Ammon's horn (tissue), 1 donor: ENCODE measurements at places on chromosomes 3 and 15.

GRCh38 chr3:170555329-170555728 lies 30.5 kb downstream of the SLC7A14 start:
- no peak for DNase-seq

- peak; percentile 12 for DNase-seq
Measured at GRCh38 chr3:192063570-192063969, 602.6 kb downstream of the PYDC2 start.

DNA sequence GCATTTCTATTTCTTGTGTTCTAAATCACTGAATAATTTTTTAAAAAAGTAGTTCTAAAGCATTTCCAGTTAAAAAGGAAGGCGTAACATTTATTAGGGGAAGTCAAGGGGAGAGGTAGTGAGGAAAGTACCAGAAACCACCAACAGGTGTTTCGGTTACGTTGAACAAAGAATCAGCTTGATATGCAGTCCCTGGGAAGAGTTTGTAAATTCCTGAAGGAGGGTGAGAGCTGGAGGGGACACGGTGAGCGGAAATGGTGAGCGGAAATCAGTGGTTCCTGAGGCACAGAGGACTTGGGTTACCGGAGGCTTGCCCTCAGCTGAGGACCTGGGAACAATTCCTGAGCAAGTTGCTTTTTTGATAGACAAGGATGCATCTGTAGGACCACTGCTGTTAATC lies 17.8 kb downstream of the MAP2K1 start:
- DNase-seq, result no peak

- DNase-seq, result no peak
Measured at GRCh38 chr3:81105206-81105605, 656.2 kb downstream of the GBE1 start.

- DNase-seq, result no peak
Measured at GRCh38 chr3:187334904-187335303, 33.3 kb upstream of the RTP4 start.

GRCh38 chr15:90035095-90035839 lies 34.1 kb downstream of the ZNF710 start:
- peak; percentile 70 for DNase-seq

DNA sequence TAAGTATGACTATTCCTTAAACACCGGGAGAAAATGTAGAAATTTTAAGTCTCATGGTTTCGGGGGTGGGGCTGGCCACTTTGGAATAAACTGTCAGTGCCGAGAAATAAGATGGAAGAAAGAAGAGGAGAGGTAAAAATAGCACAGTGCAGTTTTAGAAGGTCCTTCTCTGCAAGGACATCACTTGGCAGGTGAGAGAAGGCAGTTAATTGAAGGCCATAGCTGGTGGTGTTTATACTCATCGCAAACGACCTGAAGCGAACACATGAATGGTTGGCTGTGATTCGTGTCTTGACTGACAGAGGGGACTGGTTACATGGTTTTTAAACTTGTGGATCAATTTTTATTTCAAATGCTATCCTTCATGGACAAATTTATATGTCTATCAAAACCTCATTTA lies 54.9 kb upstream of the SENP5 start:
- no peak for DNase-seq

DNA sequence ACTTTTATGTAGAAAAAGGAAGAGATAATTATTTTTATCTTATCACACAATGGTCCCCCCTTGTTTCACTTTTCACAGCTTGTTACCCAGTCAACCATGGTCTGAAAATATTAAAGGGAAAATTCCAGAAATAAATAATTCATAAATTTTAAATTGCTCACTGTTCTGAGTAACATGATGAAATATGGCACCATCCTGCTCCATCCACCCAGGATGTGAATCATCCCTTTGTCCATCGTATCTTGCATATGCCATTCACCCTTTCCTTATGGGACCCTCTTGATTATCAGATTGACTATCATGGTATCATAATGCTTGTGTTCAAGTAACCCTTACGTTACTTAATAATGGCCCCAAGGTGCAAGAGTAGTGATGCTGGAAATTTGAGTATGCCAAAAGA lies 43.7 kb downstream of the ANKRD28 start:
- DNase-seq, result no peak

GRCh38 chr15:85456798-85457197 lies 76.4 kb downstream of the AKAP13 start:
- no peak for DNase-seq

DNA sequence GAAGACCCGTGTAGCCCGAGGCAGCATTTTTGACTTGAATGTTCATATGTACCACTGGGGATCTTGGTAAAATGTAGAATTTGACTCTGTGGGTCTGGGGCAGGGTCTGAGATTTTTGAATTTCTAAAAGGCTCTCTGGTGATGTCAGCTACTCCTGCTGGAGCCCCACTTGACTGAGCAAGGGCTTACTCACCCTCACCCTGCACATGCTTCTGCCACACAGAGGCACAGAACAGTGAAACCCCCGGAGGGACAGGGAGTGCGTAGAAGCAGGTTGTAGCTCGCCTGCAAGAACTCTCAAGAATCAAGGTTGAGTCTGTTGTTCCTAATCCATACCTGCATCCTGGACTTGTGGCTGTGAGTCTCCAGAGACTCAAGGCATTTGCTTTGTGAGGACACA lies 41.1 kb downstream of the SLCO3A1 start:
- DNase-seq, result no peak

- no peak for DNase-seq
Measured at GRCh38 chr3:116153174-116153573, 292.1 kb downstream of the LSAMP start.

GRCh38 chr3:127814325-127814781 lies 8.0 kb downstream of the MGLL start:
- DNase-seq, result no peak

GRCh38 chr3:9780910-9781309 lies 11.2 kb upstream of the CAMK1 start:
- no peak for DNase-seq

DNA sequence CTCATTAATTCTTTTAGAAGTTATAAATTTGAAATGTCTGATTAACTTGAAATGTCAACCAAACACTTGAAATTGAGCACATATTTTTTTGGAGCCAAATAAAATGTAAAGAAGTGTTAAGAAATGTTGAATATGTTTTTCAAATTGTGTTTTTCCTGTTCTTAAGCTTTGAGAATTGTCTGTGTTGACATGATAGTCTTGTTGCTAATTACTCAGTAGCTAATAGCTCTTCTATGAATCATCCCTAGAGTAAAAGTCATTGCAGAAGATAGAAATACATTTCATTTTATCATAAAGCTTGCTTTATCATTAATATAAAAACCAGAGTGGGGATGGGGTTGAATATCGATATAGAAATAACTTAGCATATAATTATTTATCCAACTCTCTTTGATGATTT lies 41.9 kb upstream of the ABHD10 start:
- DNase-seq, result no peak

- DNase-seq, result no peak
Measured at GRCh38 chr3:4820296-4821121, 158.7 kb upstream of the BHLHE40 start.

DNA sequence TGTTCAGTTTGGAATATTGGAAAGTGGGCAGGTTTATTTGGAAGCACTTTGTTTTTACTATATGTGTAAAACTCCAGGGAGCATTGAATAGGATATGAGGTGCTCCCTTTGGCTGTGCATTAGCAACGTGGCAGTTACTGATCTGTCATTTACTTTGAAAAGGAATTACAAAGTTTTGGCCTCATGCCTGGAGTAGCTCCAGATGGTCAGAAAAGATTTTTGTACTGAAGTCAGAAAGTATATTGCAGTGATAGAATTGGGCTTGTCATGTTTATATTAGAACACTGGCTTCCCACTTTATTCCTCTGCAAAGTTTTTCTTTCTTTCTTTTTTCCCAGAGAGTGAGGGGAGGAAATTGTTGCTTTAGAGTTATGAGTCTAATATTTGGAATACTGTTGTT lies 26.1 kb downstream of the FNDC3B start:
- DNase-seq, result no peak

- no peak for DNase-seq
Measured at GRCh38 chr15:77784361-77785292, 151.9 kb upstream of the LINGO1 start.

- DNase-seq, result no peak
Measured at GRCh38 chr3:103693831-103694230, 1259.0 kb downstream of the ZPLD1 start.

GRCh38 chr3:100730524-100730923 lies 21.2 kb downstream of the TFG start:
- DNase-seq, result no peak

DNA sequence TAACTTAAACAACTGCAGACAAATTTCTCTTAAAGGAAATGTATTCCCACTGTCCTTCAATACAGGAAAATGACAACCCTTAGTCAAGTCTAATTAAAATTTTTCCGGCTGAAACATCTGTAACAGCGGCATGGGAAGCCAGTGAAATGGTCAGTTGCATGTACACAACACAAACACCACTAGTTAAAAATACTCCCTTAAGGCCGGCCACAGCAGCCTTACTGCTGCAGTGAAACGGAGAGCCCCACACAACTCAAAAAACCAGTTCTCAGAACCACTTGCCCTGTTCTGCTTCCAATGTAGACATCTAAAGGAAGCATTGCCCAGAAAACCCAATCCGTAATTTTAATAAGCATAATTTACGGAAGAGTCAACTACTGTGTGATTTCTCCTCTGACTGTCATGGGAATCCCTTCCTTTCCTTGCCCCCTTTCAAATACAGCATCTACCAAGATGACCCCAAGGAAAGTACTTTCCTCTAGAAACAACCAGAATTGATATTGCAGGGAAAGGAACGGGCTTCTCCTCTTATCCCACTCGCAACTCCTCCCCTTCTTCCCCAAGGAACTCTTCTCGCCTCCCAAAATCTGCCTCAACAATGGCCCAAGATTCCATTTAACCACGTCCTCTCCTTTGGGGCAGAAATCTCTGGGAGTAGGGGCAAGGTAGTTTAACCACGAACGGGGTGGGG lies 1.6 kb downstream of the FBN1 start:
- no peak for DNase-seq

GRCh38 chr3:119456469-119456868 lies 6.9 kb downstream of the TMEM39A start:
- DNase-seq, result no peak

GRCh38 chr3:129289201-129289921 lies 10.7 kb downstream of the HMCES start:
- no peak for DNase-seq

DNA sequence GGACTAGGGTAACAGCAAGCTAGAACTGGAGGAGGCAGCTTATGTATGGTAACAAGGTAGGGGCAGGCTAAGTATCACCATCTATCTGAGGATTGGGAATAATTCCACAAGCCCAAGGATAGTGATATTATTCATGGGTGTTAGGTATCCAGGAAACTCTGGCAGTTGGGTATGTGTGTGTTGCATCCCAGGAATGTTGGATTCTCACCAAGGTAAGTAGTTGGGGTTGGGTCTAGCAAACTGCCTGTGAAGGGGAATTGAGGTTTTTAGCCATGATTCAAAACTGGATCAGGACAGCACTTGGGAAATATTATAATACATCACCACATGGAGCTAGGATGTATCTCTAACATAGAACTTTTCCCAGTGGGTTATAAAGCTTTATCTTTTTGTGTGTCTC lies 626.4 kb upstream of the GOLIM4 start:
- DNase-seq, result no peak

DNA sequence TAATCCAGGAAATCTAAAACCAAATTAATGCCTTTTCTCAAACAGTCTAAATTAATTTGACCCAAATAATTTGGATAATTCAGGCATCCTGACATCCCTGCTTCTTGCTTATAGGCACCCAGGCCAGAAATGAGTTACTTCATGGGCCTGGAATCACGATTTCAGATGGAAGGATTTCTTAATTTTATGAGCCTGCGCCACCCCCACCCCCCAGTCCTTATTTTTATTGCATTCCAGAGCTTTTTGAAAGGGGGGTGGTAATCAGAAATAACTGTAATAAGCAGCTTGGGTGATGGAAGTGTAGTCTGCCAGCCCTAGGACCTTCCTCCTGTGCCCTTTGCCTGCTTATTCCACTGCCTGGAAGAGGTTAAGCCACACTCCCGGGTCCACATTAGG lies 1.3 kb downstream of the AP2M1 start:
- DNase-seq, result no peak

- no peak for DNase-seq
Measured at GRCh38 chr3:185709251-185709955, 115.4 kb downstream of the IGF2BP2 start.

DNA sequence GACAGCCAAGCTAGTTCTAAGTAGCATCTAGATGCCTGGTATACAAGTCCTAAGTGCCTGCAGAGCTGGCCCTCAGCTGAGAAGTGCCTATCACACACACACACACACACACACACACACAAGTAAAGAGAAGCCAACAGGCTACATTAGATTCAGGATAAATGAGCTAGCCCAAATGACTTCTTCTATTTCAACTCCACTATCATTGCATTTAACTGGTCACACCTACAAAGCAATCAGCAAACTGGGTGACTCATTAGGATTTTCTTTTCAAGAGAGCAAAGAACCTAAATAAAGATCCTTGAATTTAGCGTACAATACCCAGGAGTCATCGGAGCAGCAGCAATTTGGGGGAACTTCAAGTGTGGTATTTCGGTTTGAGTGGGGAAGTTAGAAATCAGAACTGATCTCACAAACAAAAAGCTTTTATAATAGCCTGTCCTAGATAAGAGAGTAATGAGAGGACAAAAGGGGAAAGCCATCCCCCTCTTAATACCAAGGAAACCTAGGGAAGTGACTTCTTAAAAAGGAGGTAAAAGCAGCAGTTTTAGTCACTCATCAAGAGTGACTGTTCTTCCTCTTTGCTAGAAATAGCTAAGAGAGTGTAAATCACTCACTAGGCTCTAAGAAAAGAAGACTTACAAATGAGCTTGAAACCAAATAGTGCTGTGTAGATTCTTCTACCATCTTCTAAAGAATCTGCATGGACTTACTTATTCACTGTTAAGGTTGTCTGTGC lies 112.7 kb downstream of the TNIK start:
- no peak for DNase-seq

DNA sequence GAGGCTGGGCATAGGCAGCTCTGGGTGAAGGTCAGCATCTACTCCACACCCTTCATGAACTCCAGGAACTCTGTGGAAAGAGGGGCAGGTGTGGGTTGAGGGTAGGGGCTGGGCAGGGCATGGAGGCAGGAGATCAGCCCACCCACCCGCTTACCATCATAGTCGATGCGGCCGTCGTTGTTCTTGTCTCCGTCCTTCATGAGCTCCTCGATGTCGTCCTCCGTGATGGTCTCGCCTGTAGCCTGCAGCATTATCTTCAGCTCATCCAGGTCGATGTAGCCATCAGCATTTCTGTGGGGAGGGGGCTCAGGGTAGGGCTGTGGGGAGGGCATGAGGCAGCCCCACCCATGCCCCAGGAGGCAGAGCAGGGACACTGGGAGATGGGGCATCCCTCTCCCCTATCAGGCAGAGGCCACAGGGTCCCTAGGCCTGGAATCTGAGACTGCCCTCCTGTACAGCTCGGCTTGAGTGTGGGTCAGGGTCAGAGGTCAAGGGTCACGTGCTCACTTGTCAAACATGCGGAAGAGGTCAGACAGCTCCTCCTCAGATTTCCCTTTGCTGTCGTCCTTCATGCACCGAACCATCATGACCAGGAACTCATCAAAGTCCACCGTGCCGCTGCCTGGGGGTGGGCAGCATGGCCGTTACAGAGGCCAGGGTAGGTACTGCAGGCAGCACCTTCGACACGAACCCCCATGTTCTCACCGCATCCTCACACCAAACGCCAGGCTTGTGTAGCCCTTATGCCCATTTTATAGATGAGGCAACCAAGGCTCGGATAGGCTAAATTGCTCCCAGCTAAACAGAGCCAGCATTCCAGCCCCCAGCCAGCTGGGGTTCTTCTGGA lies 2.4 kb downstream of the TNNC1 start:
- no peak for DNase-seq

- peak; percentile 33 for DNase-seq
Measured at GRCh38 chr3:77467702-77468625, 428.1 kb downstream of the ROBO2 start.
